ENCODE measurements at places on chromosomes 2 and 18.

GRCh38 chr2:191983186-191983585, 136.3 kb upstream of the CAVIN2 start:
- no peak for DNase-seq

DNA sequence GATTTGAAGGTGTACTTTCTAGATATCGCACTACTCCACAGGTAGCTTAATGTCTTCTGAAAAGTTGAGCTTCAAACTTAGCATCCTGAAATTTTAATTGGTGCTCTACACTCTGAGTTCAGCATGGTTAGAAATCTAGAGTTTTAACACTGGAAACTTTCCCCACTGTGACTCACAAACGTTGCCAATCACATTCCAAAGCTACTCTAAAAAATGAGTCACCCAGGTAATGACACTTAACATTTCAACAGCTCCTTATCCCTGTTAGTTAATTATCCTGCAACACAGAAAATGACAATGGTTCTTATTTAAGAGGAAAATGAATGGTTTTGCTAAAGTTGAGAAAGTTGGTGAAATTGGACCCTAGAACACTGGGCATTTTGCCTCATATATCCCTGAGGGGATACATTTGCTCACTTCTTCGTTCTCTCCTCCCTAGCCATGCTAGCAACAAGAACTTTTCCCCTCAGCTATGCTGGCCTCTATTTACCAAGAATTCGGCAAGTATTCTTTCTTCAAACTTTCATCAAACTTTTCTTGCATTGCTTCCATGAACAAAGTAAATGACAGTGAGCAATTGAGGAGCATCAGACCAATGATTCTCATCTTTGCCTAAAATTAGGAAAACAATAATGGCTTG, 1024.1 kb upstream of the KLHL29 start:
- no peak for DNase-seq

DNA sequence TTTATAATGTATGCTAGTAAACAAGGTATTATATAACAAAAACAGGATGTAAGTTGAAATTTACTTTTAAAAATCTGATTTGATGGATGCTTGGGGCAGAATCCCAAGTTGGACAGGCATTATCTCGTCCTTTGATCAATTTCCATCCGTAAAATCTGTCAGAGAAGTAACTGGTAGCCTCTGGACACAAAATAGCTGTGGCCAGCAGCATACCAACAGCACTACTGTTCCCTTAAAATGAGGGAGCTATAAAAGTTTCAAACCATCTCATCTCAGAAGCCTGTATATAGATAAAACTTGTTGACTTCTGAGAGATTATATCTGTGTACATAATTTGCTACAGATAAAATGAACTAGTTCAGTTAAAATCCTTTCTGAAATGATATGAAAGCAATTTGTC, 14.7 kb upstream of the METAP1D start:
- no peak for DNase-seq

- DNase-seq = no peak
These were observed 342.7 kb upstream of the CHAC2 start for GRCh38 chr2:53424902-53425301.

DNA sequence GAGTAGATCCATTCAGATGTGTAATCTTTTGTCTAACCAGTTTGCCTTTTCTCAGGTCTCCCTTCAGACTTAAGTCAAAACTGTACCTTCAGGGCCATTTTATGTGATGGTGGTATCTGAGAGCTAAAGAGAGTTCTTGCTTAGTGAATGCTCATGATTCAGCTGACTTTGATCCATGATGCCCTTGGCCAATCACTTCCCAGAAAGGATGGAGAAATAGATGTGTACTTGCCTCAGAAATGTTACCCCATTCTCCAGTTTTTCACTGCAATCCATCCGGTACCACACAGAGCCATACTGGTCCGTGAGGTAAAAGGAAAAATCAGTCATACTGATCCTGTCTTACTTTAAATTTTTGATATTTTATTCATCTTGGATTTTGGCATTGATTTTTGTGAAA, 234.8 kb upstream of the PIK3C3 start:
- DNase-seq = no peak

GRCh38 chr2:109632158-109632789, 18.1 kb downstream of the SOWAHC start:
- no peak for DNase-seq

DNA sequence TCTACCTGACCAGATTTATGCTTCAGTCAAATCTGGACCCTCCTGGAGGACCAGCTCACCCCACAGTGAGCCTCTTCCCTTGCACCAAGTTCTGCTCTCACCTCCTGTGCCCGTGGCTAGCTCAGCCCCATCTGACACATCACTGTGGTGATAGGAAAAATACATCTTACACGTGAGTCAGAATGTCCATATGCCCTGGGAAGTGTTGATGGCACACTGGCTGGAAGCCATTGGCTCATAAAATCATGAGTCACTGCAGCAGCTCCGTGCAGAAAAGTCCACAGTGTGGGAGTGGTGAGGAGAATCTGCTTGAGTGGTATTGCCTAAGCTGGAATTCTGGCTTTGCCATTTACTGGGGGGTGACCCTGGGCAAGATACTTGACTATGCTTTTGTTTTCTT, 42.6 kb upstream of the RAPGEF4 start:
- peak; percentile 93 for DNase-seq

DNA sequence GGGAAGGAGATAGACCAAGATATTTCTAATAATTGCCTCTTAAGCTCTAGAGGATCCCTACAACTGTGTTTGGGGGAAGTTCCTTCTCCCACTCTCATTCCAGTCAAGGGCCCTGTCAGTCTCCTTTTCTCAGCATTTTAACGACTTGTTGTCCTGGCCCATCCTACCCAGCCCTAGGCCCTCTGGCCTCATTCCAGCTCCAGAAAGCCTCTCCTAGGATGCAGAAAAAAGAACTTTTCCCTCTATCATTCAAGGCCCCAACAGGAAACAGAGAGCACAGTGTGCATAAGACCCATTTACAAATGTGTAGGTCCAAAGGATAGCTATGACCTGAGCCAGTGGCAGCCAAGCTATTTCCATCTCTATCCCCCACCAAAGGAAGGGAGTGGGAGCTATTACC, 14.0 kb downstream of the PKDCC start:
- DNase-seq = no peak

DNA sequence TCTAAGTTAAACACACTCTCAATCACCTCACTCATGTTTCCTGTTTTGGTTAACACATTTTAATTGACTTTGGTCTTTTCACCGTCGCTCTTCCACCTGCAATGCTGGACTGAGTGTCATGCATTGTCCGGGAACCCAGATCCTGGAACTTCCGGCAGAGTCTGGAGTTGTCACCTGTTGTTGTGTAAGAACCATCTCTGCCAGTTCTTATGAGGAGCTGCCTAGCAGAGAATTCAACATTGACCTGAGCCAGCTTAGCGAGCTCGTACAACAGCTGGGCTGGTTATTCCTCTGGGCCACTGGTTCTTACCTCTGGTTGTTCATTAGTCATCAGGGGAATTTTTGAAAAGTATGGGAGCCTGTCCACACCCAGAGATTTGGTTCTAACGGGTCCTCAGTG, 75.7 kb downstream of the BCL2L11 start:
- no peak for DNase-seq

DNA sequence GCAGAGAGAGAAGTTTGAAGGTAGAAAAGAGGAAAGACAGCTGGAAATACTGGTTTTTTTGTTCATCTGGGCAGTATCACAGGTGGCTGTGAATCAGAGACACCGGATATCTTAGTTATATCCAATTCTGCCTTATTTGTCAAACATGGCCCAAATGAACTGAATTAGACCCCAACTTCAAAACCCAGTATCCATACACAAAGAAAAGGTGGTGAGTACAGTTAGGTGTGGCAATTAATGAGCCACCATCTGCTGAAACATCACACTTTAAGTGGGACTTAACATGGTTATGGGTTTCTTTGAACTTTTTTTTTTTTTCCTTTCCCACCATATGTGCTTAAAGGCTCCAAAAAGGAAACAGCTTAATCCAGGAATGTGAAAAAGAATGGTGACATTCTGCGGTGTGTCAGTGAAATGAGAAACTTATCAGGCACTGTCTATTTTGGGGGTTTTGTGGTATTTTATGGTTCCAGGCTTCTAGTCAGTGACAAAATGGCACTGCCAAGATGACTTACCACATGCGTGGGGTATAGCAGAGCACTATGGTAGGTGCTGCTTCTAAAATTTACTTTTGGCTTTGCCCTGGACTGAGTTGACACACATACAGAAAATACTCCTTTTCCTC, 5.0 kb upstream of the TMEM178A start:
- no peak for DNase-seq

GRCh38 chr2:143604566-143604959, 475.3 kb downstream of the ARHGAP15 start:
- DNase-seq = no peak

DNA sequence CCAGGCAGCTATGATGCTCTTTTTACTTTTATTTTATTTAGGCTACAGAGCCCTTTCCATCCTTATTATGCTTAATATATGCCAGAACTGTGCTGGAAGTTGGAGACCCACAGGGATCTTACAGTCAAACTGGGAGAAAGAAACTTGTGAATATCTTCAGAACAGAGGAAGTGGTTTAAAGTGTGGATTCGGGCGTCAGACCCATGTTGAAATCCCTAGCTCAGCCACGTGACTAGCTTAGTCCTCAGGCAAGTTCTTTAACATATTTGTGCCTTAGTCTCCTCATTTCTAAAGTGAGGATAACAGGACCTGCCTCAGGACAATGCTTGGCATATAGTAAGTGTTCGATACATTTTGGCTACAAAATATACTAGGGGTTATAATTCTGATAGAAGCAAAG, 59.1 kb downstream of the MAP3K20 start:
- no peak for DNase-seq

GRCh38 chr2:84870306-84870705, 10.6 kb downstream of the TRABD2A start:
- no peak for DNase-seq

DNA sequence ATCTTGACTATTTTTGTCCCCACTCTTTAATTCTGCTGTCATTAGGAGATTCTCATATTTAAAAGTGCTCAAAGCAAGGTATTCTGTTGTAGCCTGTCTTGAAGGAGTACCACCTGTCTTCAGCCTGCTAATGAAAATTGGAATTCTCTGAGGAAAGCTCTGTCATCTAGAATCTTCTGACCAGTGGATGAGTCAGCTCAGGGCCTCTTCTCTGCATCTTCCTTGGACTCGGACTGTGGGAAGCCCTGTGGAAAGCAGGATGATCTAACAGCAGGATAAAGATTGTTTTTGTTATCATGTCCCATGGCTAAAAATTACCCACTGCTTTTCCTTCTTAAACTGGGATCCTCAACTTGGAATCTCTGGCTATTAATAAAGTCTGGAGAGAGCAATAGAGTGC, 18.7 kb upstream of the TMEM200C start:
- DNase-seq = no peak

- no peak for DNase-seq
These were observed 50.8 kb upstream of the CHN1 start for GRCh38 chr2:175055993-175056392.

DNA sequence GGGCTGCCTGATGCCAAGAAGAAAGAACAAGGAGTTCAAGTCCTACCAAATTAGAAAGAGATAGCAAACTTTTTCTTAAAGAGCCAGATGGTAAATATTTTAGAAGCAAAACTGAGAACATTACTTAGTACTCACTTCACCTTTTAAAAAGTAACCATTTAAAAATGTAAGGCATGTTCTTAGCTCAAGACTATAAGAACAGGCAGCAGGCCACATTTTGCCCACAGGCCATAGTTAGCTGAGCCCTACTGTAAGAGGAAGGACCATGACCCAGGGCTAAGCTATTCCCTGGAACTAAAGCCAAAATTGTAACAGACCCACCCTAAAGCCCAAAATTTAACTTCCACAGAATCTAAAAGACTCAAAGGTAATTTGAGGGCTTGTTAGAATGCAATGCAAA, 31.3 kb downstream of the USP40 start:
- DNase-seq = peak; percentile 10

DNA sequence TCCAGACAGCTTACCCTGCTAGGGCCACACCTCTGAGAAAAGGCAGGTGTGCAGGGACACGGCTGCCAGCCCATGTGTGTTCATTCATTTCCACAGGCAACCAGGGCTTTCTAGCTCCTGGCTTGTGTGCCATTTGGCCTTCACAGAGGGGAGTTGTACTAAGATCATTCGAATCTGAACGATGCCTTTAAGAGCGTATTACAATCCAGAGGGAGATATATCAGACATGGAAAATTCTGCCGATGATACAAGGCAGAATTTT, 64.2 kb upstream of the OTOF start:
- no peak for DNase-seq

- DNase-seq = no peak
These were observed 71.9 kb downstream of the TEX51 start for GRCh38 chr2:126970583-126970982.

DNA sequence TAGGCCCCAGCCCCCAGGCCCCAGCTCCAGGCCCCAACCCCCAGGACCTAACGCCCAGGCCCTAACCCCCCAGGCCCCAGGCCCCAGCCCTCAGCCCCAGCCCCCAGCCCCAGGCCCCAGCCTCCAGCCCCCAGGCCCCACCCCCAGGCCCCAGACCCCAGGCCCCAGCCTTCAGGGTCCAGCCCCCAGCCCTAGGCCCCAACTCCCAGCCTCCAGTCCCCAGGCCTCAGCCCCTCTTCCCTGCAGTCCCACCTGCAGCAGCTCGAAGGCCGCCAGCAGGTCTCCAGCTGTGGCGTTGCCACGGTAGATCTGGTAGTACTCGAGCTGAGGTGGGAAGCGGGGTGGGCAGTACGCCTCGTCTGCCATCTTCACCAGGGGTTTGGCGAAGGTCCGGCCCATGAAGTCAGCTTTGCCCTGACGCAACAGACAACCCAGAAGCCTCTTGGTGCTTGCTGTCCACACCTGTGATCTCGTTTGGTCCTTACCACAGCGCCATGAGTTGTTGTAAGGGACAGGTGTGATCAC, 3.6 kb downstream of the OTOF start:
- no peak for DNase-seq

GRCh38 chr2:180411661-180412060, 404.6 kb upstream of the CWC22 start:
- no peak for DNase-seq

DNA sequence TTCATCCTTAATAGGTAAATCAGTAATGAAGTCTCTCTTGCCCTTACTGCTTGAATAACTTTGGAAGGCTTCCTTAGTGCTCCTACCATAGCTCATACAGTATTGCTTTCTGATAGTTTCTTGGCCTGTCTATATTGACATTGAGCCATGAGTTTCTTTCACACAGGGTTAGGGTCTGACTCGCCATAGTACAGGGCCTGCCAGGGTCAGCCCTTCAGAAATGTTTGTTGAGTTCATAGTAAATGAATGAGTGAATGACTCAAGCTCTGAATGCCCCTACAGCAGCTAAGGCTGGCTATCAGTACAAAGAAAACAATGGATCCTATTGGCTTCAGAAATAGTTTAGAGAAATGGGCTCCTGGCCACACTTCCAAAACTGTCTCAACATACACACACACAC, 65.0 kb upstream of the LRATD1 start:
- DNase-seq = no peak

- no peak for DNase-seq
These were observed 20.3 kb upstream of the KCNF1 start for GRCh38 chr2:10891390-10891789.

Data from AG20443 (cell line).